ENCODE measurements at places on chromosomes 7 and 10.

DNA sequence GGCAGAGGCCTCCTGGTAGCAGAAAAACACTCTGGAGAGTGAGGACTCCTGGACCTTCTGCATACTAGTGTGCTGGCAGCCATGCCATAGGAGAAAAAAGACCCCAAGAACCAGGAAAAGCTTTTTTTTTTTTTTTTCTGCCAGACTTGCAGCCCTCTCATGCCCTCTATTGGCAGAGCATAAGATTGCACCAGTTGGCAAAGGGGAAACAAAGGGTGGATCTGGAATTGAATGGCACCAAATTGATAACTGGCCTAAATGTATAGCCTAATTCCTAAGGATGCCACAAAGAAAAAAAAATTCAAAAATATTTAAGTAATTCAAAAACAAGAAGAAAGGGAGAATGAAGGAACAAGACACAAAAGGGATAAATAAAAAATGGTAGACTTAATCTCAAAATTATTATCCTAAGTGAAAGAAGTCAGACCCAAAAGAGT lies 112.5 kb upstream of the GHITM start:
- DNase-seq = no peak

DNA sequence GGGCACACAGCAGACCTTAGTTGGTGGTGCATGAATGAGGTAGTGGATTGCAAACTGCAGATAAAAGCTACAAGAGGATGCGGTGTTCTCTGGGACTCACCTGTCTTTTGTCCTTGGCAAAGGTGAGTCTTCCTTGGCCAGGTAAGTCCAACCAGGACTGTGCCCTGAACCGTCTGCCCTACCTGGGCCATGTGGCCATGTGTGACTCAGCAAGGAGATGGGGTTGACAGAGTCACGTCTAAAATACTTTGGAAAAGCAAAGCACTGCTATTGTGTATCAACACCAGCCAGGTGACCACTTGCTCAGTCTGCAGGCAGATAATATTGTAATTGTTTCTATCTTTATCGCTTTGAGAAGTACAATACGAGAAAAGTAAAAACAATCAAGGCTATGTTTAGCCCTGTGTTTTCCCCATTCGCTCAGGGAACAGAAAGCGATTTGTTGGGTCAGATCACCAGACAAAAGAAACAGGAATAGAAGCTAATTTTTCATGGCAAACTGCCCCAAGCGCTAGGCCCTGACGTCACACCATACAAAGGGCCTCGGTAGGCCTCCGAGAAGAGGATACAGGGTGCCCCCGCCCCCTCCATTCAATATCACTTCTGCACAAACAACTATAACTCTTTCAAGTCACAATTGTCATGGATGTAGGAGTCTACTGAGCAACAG lies 57.3 kb downstream of the FAM53B start:
- DNase-seq = no peak

- DNase-seq = no peak
These were observed 10.4 kb upstream of the FGFR2 start for GRCh38 chr10:121608469-121609190.

GRCh38 chr7:226281-226895 lies 34.0 kb downstream of the FAM20C start:
- DNase-seq = no peak

- DNase-seq = no peak
These were observed 179.7 kb downstream of the CFTR start for GRCh38 chr7:117659531-117660011.

- DNase-seq = no peak
These were observed 16.2 kb upstream of the BLNK start for GRCh38 chr10:96287392-96288105.

DNA sequence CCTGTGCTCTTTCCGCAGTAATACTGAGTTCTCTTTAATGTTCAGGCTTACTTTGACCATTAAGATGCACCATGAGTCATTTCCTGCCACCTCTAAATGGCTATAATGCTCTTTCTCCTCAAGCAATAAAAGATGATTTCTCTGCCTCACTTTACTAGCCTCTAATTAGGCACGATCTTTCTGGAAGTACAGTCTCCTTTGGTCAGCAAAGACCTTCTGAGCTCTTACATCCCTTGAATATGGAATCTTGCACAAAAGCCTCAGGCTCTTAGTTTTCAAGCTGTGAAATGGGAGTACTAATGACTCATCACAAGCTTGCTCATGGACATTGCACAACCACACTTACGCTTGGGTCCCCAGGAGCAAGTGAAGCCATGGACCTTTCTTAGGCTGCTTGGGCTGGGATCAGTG lies 85.9 kb downstream of the FRMD4A start:
- DNase-seq = no peak

DNA sequence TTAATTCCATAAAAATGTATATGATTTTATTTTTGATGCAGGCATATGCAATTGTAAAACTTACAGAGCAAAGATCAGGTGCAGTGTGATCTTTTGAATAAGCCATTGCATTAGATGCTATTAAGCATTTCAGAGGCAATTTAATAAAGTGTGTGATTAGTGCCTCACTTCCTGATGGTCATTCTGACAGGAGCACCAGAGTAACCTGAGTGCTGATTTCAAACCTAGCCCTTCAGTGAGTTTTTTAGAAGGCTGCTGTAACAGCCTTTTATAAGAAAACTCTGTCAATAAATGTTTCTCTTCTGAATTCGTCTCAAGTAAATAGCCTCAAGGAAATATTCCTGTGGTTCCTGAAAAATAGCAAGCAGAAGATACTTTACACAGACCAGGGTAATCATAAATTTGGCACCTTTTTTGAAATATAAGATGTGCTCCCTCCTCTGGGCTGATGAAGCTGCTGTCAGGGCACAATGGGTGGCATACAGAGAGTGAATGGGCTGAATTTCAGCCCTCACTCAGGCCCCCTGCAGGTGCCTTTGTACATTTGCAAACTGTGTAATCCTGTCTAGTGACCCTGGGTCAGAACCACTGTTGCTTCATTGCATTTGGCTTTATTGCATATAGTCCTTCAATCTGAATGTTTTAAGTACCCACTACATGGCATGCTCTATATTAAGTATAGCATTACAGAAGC lies 193.7 kb upstream of the CSTF2T start:
- DNase-seq = no peak

GRCh38 chr7:68461430-68461829 lies 1136.8 kb upstream of the AUTS2 start:
- no peak for DNase-seq

- no peak for DNase-seq
These were observed 161.4 kb downstream of the CCDC3 start for GRCh38 chr10:12839941-12840611.

GRCh38 chr7:104826135-104826534 lies 187.9 kb upstream of the KMT2E start:
- no peak for DNase-seq

GRCh38 chr10:102783568-102783967 lies 39.8 kb downstream of the WBP1L start:
- no peak for DNase-seq

GRCh38 chr7:81298951-81299666 lies 380.3 kb upstream of the SEMA3C start:
- DNase-seq = no peak

DNA sequence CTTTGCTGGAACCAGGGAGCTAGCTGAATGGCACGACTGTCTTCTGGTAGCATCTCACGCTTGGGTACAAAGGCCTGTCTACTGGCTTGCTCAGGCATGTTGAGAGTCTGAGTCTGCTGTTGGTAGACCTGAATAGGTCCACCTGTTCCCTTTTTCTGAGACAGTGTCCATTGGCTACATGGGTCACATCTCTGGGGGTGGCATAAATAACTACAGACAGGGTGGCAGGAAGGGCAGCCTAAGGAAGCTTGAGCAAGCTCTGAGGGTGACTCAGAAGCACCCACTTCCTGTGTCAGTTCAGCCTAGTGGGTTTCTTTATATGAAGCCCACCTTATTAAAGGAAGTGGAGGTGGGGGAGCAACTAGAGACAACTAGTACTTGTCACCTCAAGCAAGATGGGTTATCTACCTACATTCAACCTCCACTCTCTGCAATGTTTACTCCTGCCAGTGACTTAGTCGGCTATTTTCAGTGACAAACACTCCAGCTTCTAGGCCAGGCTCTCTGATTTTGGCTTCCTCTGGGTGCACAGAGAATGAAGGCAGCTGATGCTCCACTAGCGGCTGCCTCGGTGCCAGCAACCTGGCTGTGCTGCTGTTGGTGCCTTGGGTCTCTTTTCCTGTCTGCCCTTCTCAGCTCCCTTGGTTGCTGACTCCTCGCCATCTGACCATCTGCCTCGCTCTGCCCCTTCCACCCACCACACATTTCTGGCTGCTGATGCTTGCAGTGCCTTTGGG lies 5.7 kb upstream of the ZYX start:
- peak; percentile 53 for DNase-seq

GRCh38 chr10:35940141-35941041 lies 298.3 kb upstream of the FZD8 start:
- no peak for DNase-seq

DNA sequence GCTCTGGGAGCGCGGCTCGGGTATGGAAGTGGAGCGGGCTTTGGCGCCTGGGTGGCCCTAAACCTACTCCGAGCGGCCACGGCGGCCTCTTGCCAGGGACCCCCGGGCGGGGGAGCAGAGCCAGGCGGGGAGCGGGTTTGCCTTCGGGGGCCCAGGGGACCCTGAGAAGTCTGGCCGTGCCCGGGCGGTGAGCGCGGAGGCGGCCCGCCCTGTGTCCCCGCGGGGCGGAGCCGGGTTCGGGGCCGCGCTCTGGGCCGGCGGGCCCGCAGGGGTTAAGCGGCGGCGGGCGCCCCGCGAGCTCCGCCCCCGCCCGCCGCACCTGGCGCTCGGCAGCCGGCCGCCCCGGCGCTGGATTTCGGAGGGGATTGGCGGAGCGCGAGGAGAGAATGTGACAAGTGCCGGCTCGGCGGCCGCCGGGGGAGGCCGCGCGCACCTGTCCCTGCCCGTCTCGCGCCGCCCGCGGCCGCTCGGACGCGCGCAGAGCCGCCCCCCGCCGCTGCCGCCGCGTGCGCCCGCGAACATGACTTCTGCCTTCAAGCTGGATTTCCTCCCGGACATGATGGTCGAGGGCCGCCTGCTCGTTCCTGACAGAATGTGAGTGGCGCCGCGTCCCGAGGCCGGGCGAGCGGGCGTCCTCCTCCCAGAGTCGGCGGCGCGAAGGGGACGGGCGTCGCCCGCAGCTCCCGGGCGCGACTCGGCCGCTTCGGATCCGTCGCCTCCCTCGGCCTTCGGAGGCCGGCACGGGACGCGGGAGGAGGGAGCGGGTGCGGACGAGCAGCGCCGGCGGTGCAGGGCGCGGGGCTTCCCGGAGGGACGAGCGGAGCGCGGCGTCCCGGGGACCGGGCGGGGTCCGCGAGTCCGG lies at the start of gene CELF2:
TSS of gene CELF2 (plus strand) at position 303 of the 862 bp plus-strand sequence. CDS start at position 521, 218 bp downstream.
- no peak for DNase-seq

DNA sequence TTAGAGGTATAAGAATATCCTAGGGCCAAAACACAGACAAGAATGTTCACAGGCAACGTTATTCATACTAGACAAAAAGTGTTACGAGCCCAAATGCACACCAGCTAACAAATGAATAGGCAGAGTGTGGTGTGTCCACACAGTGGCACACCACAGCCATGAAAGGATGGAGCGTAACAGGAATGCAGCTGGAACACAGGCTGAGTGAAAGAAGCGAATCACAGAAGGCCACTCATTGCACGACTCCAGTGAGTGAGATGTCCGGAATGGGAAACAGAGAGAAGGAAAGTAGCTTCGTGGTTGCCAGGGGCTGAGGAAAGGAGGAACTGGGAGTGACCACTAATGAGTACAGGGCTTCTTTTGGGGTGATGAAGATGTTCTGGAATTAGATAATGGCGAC lies 198.8 kb downstream of the TNS3 start:
- no peak for DNase-seq

GRCh38 chr10:37535459-37536246 lies 321.8 kb downstream of the ZNF248 start:
- DNase-seq = no peak

DNA sequence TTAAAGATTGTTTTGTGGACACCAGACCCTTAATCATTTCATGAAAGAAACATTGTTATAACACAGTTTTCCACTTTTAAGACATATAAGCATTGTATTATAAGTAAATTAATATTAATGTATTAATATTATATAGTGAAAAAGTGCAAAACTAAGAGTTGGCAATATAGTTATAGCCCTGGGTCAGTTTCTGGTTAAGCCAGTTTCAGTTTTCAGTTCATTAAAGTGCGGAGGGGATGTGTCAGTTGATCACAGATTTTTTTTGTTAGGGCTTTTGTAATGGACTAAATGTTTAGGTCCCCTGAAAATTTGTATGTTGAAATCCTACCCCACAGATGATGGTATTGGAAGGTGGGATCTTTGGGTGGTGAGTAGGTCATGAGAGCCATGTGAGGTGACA lies 45.7 kb upstream of the GPR37 start:
- DNase-seq = no peak

- no peak for DNase-seq
These were observed 28.8 kb upstream of the DOCK1 start for GRCh38 chr10:126876456-126876855.

GRCh38 chr10:103890194-103890658 lies 27.8 kb downstream of the STN1 start:
- DNase-seq = no peak

- DNase-seq = no peak
These were observed 27.4 kb downstream of the MINPP1 start for GRCh38 chr10:87531908-87532622.

- no peak for DNase-seq
These were observed at the start of gene TRIM24 for GRCh38 chr7:138460176-138460648. TSS of gene TRIM24 (plus strand) at chr7:138460259. CDS start at chr7:138460549, 290 bp downstream.

DNA sequence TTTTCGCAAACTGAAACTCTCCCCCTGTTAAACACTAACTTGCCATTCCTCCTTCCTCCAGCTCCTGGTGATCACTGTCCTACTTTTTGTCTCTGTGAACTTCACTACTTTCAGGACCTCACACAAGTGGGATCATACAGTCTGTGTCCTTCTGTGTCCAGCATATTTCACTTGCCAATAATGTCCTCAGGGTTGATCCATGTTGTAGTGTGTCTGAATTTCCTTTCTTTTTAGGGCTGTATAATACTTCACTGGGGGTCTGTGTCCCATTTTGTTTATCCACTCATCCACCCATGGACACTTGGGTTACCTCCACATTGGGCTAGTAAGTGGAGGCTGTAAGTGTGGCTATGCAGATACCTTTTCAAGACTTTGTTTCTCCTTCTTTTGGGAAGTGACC lies 42.7 kb upstream of the GJD4 start:
- DNase-seq = no peak

GRCh38 chr7:99004216-99004615 lies 125.9 kb downstream of the TRRAP start:
- no peak for DNase-seq

GRCh38 chr10:1454428-1454827 lies 282.9 kb downstream of the ADARB2 start:
- no peak for DNase-seq

- no peak for DNase-seq
These were observed 96.6 kb downstream of the RGS10 start for GRCh38 chr10:119445935-119446317.

- no peak for DNase-seq
These were observed 507.7 kb downstream of the HTR7 start for GRCh38 chr10:90350122-90350521.

GRCh38 chr7:115758025-115758424 lies 272.5 kb downstream of the TFEC start:
- no peak for DNase-seq

GRCh38 chr7:111561654-111561903 lies 713 bp downstream of the IMMP2L start:
- DNase-seq = no peak
